ENCODE measurements at places on chromosomes 12 and 14.

DNA sequence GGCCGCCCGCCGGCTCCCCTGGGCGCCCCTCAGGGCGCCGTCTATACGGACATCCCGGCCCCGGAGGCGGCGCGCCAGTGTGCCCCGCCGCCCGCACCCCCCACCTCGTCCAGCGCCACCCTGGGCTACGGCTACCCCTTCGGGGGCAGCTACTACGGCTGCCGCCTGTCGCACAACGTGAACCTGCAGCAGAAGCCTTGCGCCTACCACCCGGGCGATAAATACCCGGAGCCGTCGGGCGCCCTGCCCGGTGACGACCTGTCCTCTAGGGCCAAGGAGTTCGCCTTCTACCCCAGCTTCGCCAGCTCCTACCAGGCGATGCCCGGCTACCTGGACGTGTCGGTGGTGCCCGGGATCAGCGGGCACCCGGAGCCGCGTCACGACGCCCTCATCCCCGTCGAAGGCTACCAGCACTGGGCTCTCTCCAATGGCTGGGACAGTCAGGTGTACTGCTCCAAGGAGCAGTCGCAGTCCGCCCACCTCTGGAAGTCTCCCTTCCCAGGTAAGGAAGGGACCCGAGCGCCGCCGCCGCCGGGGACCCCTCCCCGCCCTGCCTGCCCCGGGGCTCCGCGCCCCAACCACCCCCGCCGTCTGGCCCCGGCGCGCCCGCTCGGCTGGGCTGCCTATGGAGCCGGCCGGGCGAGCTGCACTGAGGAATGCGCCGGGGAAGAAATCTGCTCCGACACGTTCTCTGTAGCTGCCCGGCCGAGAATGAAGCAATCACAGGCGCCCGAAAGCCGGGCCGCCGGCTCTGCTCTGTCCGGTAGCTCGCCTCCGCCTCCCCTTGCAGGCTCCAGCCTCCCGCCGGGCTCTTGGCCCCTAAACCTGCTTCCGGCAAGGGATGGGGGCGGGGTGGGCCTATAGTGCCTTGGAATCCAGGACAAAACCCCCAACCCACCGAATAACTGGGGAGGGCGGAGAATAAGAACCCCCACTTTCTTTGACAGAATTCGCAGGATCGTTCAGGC, 794 bp downstream of the HOXC13 start:
- no peak for DNase-seq

GRCh38 chr14:75720116-75720515, 59.1 kb downstream of the TTLL5 start:
- DNase-seq: no peak

DNA sequence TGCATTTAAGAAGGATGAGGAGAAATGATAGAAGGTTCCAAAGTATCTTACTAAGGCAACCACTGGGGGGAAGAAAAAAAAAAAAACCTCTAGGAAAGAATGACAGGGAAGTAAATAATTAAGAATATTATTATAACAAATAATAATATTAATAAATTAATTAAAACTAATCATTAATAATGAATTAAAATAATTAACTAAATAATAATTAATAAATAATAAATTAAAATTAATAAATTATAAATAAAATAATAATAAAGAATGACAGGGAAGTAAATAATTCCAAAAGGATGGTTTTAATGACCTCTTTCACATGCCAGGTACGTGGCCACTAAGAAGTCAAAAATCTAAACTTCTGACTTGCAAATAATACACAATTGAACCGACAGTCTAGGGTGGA, 9.9 kb downstream of the DBX2 start:
- DNase-seq: no peak

DNA sequence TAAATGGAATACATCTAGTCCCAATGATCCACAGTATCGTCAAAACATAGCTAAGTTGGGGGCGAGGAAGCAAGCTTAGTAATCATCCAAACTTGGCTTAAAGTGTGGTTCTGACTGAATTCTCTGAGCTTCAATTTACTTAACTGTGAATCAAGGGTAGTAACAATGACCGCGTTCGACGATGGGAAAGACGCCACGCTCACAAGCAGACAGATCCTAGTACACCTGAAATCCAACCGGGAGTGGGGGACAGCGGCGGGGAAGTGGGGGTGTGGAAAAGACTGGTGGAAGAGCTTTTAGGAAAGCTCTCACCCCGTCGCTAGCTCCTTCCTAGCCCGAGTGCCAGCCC, 433 bp downstream of the COX16 start:
- DNase-seq: no peak

- DNase-seq: no peak
Observed at GRCh38 chr12:27399074-27399473, 47.5 kb upstream of the SMCO2 start.

Measured in stimulated activated CD4-positive, alpha-beta T cell treated with anti-CD3 and anti-CD28 coated beads, Interleukin-15, amount 100 ng/mL, for 1 hour (primary cell).